ENCODE measurements at places on chromosomes 11 and 22.

DNA sequence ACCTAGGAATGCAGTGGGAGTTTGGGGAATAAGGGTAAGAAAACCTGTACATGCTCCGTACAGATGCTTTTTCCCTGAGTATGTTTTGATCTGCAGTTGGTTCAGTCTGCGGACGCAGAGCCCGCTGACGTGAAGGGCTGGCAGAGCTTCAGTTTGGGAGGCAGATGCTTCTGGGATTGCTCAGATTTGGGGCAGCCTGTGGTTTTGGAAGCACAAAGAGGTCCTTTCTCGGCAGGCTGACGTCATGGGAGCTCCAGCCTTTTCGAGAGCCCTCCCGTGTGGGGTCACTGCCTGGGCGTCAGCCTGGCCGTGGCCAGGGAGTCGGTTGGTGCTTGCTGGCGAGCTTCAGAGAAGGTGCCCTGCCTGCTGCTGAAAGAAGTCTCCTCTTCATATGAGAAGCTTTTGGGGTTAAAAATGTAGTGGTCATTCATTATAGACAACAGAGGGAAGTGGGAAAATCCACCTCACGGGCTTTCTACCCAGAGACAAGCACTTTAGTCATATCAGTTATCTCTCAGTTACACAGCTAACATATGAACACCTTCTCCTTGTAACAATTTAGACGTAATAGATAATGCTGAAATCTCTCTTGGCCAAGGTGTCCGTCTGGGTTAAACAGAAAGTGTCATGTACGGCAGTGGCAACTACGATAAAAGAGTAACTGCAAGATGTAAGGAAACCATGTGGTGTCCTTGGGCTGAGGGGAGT, 26.8 kb downstream of the TPCN2 start:
- DNase-seq = no peak

- no peak for DNase-seq
These were observed 987 bp downstream of the C1QTNF6 start for GRCh38 chr22:37186997-37187522.

- peak; percentile 59 for DNase-seq
These were observed 16.6 kb downstream of the IL10RA start for GRCh38 chr11:118002541-118003423.

GRCh38 chr11:122310766-122311165, 194.8 kb upstream of the BLID start:
- no peak for DNase-seq

- DNase-seq = no peak
These were observed 76.4 kb downstream of the LIF start for GRCh38 chr22:30170129-30170528.
